ENCODE measurements at places on chromosomes 12 and 14.

DNA sequence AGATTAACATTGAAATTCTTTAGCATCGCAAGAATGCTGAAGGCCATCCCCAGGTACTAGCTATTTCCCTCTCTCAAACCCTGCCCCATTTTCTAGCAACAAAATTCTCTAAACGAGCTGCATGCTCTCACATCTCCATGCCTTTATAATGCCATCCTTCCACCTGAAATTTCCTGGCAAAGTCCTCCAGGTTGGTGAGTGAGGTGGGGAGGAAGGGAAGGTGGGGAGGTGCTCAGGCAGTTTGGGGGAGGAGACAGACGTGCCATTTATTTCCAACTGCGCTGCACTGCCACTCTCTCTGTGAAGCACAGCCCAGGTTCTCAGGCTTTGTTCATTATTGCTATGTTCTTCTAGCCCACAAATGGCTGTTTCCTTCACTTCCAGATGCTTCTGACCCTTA is 208.4 kb downstream of the PAWR start:
- no peak for DNase-seq

- DNase-seq: no peak
Measured at GRCh38 chr12:92412856-92413255, 267.2 kb upstream of the BTG1 start.

- DNase-seq: no peak
Measured at GRCh38 chr12:75553398-75553797, 42.0 kb upstream of the KRR1 start.

DNA sequence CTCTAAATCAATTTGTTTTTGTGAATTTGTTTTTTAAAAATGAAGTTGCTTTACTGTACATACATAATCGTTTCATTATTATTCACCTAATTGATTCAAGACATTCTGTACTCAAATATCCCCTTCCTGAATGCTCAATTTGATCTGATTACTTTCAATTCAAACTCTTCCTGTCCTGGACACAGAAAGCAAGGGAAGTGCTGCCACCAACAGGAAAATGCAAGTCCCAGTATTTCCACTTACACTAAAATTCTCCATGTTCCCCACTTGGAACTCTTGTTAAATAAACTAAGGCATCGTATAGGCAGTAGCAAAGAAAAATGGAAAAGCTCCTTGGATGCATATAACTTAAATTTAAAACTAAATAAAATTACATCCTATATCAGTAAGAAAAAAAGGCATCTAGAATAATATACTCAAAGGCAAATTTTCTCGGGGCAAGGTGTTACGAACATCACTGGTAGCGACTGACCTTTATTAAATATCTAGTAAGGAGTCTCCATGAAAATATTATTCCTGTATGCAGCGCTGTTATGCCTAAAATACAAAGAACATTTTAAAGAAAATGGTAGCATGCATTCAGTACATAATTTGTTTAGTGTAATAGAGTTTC is 72.0 kb upstream of the DBX2 start:
- peak; percentile 41 for DNase-seq

- DNase-seq: peak; percentile 22
Measured at GRCh38 chr14:96077983-96078624, 38.9 kb downstream of the C14orf132 start.

DNA sequence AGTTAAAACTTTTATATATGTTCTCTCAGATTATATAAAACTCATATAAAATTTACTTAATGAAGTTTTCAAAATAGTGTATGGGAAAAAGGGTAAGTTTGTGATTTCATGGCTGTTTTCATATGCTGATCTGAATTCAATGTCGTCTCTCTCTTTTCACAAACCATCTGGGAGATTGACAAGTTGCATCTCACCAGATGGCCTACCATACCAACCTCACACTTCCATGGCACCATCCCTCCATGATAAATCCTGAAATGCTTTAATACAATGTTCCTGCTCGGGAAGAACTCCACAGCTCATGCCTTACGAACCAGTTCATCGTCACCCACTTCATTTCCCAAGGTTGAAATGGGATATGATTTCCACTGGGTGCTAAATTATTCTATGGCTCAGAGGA is 22.3 kb downstream of the PTPRO start:
- no peak for DNase-seq

DNA sequence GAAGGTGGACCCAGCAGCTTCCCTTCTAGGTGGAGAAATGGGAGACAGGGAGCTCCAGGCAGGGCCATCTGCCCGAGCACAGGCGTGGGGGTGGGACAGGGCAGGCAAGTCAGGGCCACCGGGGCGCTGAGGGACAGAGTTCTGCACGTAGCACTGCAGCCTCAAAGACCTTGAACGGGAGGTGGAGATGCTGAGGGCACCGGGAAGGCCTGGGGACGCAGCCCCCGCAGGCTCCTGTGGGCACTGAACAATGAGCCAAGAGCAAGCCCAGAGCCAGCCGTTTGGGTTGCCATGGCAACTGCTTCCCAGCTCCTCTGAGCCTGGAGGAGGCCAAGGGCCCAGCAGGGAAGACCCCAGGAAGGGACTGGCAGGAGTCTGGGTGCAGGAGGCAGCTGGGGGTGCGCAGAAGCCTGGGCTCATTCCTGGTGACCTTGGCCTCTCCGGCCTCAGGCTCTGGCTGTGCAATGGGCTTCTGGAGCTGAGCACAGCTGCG is 3.4 kb downstream of the LBHD2 start:
- peak; percentile 62 for DNase-seq

GRCh38 chr12:42608196-42608825 is 18.8 kb upstream of the PRICKLE1 start:
- no peak for DNase-seq

GRCh38 chr12:66111605-66112004 is 18.9 kb downstream of the LLPH start:
- no peak for DNase-seq

DNA sequence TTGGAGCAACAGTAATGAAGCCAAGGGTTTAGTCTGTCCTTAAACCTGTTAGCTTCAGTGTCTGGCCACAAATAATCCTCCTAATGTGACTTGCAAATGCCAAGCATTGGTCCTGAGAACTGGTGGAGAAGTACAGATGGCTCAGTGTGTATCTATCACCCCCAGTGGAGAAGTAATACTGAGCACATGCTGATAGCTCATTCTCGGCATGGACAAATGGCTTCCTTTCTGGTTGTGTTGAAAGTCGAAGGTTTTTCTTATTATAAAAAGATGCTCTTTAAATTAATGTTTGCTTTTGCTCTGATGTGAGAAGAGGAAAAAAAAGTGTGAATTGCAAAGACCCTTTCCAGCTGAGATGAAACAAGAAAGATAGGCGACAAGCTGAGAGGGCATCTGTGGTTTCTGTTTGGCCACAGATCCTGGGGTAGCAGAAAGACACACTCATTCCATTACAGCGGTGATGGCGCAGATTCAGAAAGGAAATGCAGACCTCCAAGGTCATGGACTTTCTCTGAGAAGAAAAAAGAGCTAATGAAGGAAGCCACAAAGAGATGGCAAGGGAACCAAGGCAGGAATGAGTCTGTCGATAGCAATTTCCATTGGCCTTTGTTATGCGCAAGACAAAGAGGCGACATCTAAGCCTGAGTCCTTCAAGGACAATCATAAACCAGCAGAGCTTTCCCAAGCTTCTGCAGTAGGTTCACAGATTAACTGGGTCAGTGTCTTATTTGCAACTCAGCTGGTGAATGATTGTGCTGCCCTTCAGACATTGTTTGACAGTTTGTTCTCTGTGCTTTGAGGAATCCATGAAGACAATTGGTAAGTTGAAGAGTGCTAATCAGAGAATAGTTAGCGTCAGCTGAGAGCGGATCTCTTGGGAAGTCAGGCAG is 155.5 kb upstream of the RGS6 start:
- DNase-seq: no peak

GRCh38 chr14:98834119-98834518 is 437.9 kb downstream of the BCL11B start:
- no peak for DNase-seq

DNA sequence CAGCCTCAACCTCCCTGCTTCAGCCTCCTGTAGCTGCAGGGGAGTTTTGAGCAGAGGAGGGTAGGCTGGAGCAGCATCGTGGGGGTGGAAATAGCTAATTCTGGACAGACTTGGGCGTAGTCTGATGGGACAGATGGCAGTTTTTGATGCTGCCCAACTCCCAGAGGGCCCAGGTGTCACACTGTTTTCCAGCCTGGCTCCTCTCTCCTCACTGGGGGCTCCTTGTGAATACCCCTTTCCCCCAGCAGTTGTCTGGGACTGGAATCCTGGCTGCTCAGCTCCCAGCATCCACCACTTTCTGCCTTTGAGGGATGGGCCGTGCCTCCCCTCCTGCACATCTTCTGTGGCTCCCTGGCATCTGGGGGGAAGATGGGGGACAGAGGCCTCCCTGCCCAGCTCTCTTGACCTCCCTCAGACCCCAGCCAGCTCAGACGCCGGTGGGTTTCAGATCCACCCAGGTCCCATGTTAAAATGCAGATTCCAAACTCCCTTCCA is 34.0 kb downstream of the SH2B3 start:
- no peak for DNase-seq

- DNase-seq: no peak
Measured at GRCh38 chr12:3044141-3044630, 33.0 kb upstream of the TSPAN9 start.

- no peak for DNase-seq
Measured at GRCh38 chr14:21612324-21612723, 22.4 kb downstream of the OR10G2 start.

DNA sequence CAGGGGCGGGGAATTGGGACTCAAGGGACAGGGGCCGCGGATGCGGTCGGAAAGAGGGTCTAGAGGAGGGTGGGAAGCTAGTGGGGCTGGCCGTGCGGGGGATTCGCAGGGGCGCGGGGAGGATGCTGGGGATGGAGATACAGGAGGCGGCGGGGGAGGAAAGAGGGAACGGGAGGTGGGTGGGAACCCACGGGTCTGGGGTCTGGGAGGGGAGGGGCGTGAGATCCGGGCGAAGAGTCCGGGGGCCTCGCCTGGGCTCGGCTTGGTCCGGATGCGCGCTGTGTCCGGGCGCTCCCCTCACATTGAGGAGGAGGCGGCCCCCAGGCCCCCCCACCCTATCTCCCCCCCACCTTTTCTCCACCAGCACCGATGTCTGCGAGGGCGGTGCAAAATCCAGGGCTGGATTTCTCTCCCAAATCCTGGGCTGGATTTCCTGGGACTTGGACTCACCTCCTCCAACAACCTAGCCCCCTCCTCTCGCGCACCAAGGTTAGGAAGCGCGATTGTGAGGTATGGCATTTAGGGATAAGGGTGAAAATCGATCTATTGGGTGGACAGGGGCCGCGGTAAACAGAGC is at the start of gene AGAP2:
AGAP2 (minus strand) TSS at position 82 of the 577 bp plus-strand sequence. CDS start 496 bp downstream, outside the sequence.
- DNase-seq: peak; percentile 91

GRCh38 chr12:1173781-1174617 is 183.0 kb downstream of the ERC1 start:
- DNase-seq: no peak

DNA sequence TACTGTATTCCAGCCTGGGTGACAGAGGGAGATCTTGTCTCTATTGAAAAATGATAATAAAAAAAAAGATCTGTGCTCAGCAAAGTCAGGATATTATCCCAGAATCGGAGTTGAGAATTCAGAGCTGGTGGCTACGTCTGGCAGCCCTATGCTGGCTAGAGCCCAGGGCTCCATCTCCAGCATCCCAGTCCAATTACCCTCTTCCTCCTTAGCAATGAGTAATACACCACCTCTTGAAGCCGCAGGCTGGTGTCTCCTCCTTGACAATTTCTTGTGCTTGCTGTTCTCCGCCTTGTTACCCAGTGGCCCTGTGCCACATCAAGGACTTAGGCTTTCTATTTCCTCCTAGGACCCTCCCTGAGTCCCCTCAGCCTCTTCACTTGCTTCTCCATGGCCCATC is 38.4 kb upstream of the DDX11 start:
- DNase-seq: no peak

DNA sequence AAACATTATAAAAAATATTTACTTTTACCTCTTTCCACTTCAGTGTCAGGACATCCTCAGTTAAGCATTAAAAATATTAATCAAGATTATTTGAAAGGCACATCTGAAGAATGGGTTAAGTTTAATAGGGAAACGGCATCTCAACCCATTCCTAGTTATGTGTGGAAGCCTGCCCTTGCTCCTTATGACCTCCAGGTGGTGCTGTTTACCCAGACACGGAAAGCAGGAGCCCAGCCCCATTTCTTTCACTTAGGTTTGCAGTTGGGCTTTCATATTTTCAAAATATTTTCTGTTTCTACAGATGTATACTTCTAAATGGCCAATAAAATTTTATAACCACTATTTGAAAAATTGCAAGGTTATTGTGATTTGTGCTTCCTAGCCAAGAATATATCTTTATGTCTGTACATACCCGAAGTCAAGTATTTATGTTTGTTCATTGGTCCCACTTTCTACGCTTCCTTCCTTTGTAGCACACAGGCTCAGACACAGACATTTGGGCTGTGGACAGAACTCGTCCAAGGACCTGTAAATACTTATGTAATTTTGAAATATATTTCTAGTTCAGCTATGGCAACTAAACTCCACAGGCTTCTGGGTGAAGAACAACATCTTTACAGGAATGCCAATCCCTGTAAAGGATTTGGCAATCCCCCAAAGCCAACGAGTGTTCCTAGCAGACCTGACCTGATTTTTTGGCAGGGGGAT is 247.1 kb downstream of the AKAP6 start:
- DNase-seq: peak; percentile 58

DNA sequence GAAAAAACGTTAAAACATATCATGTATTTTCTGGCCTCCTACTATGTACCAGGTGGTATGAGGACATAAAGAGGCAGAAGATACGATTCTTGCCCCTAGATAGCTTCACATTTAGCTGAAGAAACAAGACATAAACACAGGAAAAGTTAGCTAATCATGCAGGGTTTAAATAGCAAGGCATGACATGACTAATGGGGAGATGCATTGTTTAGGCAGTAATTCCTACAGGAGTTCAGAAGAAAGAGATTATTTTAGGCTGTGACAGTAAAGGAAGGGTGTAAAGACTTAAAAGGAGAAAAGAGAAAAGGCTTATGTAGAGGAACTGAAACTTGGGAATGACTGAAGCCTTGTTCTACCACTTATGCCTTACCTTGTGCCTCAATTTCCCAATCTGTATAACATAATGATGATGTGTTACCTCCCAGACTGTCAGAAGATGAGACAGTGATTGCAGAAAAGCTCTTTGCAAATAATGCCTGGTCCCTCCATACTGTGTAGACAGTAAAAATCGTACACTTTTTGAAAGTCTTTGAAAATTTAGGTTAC is 44.4 kb downstream of the PRKCH start:
- no peak for DNase-seq

DNA sequence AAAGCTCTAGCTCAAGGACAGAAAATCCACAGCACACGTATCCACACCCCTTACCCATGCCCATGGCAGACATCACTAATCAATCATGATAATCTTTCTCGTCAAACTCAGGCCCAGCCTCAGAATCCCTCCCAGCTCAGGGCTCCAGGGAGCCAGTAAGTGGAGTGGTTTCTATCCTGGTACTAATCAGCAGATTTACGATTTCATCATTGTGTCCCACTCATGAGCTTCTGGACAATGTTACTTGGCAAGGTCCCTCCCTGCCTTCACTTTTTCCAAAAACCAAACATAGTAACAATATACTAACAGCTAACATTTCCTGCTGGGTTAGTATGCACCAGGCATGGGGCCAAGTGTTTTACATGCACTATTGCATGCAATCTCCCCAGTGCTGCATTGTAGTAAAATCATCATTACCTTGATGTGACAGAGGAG is 45.8 kb upstream of the NCOR2 start:
- DNase-seq: no peak

Data from SK-N-SH (cell line).